ENCODE measurements at places on chromosomes 12 and 14.

DNA sequence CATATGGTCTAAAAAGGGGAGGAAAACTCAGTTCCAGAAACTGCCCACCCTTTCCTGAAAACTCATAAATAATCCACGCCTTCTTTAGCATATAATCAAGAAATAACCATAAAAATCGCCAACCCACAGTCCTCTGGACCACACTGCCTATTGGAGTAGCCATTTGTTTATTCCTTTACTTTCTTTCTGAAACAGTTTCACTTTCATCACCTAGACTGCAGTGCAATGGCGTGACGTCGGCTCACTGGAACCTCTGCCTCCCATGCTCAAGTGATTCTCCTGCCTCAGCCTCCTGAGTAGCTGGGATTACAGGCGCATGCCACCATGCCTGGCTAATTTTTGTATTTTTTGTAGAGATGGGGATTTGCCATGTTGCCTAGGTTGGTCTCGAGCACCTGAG is 44.2 kb downstream of the CLMN start:
- H3K27me3 ChIP-seq = peaks cover 6% of the 10 kb centered on the region
- H3K4me1 ChIP-seq = no peaks in the 10 kb centered on the region
- no peak overlapping the region for H3K27ac ChIP-seq
- no peak overlapping the region for H3K4me3 ChIP-seq
- DNase-seq = no peak
- H3K36me3 ChIP-seq = no peaks in the 10 kb centered on the region

GRCh38 chr14:93104961-93105360 is 10.8 kb downstream of the ITPK1 start:
- DNase-seq = no peak
- H3K27me3 ChIP-seq = no peaks in the 10 kb centered on the region

DNA sequence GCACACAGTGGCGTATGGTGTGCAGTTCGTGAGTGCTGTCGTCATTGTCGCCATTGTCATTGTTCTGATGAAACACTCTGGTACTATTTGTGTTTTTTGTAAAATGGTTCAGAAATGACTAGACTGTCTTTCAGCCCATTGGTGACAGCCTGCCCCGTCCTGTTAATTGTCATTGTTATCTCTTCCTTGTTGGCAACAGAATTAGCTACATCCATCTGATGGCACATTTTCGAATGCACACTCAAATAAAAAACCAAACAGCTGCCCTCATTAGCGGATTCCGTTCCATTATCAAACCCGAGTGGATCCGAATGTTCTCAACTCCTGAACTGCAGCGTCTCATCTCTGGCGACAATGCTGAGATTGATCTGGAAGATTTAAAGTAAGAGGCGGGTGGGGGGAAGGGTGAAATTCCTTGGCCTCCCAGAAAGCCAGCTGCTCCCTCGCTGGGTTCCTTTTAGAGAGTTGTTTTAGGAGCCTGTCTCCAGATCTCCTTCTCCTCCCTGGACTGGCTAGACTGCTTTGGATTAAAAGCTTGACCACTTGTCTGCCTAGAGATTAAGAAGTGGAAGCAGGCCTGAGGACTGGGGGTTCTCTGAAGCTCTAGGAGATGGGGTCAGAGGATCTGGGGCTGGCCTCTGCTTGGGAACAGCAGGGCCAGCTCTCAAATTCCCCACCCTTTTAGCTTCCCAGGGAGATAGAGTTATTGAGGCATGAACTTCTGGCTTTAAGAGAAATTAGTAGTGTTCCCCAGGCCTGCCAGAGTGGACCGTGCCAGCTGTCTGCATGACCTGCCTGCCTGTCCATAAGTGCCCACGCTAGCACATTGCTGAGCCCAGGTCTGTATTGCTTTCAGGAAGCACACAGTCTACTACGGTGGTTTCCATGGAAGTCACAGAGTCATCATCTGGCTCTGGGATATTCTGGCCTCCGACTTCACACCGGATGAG is 43.3 kb downstream of the MMAB start:
- peaks cover 2% of the 10 kb centered on the region for H3K4me1 ChIP-seq
- no peaks in the 10 kb centered on the region for H3K36me3 ChIP-seq
- DNase-seq = no peak

GRCh38 chr12:100402763-100403162 is 45.9 kb downstream of the SLC17A8 start:
- H3K4me1 ChIP-seq = no peaks in the 10 kb centered on the region
- no peaks in the 10 kb centered on the region for H3K36me3 ChIP-seq
- H3K27ac ChIP-seq = no peak overlapping the region

GRCh38 chr14:76946753-76947077 is 81.8 kb downstream of the IRF2BPL start:
- H3K4me1 ChIP-seq = peaks cover 22% of the 10 kb centered on the region
- peak overlapping the region; percentile 86 for H3K27ac ChIP-seq
- peak overlapping the region; percentile 50 for H3K4me3 ChIP-seq
- no peaks in the 10 kb centered on the region for H3K36me3 ChIP-seq

DNA sequence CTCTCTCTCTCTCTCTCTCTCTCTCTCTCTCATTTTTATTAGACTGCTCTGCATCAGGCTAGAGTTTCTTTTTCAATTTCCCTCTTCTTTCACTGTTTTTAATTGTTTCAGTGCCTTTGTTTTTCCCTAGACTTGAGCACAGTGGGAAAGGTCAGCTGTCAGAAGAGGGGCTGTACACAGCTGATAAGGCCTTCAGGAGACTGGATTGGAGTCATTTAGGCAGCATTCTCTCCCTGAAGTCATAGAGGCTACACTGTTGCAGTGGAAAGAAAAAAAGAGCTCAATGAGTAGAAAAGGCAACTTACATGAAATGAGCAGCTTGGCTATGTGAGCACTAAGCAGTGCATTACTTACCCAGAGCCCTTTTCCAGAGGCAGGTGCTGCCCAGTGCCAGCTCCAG is 456.9 kb downstream of the NRXN3 start:
- H3K27me3 ChIP-seq = no peaks in the 10 kb centered on the region
- no peak for DNase-seq
- H3K4me3 ChIP-seq = no peak overlapping the region
- no peak overlapping the region for H3K27ac ChIP-seq
- H3K4me1 ChIP-seq = no peaks in the 10 kb centered on the region

GRCh38 chr12:460261-461230 is 807 bp downstream of the B4GALNT3 start:
- H3K27ac ChIP-seq = peak overlapping the region; percentile 7
- no peaks in the 10 kb centered on the region for H3K36me3 ChIP-seq
- peaks cover 11% of the 10 kb centered on the region for H3K4me1 ChIP-seq
- peaks cover 49% of the 10 kb centered on the region for H3K27me3 ChIP-seq
- H3K4me3 ChIP-seq = peak overlapping the region; percentile 78

DNA sequence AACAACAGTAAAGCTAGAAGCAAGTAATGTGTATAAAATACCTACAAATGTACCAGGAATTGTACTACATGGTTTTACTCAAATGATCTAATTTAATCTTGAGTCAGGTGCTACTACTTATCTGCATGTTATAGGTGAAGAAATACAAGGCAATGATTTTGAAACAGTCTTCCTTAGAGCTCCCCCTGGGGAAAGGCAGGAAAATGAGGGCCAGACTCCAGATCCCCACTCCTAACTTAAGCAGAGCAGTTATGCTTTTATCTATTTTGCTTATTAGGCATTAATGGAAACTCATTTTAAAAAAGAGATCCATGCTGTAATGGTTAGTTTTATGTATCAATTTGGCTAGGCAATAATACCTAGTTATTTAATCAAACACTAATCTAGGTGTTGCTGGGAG is 109.3 kb upstream of the CPSF6 start:
- H3K4me1 ChIP-seq = no peaks in the 10 kb centered on the region
- no peak for DNase-seq
- no peaks in the 10 kb centered on the region for H3K27me3 ChIP-seq
- no peak overlapping the region for H3K4me3 ChIP-seq

DNA sequence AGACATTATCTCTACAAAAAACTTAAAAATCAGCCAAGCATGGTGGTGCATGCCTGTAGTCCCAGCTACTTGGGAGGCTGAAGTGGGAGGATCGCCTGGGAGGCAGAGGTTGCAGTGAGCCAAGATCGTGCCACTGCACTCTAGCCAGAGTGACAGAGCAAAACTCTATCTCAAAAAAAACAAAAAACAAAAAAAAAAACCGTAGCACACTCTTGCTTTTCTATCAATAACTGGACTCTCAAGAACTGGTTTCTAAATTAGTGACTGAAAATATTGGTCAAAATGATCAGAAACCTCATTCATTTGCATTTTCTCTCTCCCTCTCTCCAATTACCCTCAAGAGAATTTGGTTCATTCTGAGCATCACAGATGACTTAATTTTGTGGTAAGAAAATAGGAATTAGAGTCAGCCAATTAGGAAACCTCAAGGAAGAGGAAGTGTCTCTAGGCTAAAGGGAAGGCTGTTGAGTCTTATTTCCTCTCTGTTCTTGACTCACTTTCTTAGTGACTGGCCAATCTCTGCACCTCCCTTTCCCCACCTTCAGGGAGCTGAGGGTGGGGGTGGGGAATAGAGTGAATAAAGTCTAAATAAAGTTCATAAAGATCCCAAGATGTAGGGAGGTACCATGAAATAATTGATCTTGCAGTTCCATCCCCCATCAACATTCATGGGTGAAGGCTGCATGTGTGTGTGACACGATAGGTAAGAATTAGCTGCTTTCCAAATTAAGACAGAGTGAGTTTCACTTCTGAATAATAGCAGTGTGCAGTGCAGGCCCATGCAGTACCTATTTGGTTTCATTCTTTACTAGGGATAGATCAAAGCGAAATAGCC is 6.8 kb upstream of the PSMA6 start:
- no peak for DNase-seq
- peak overlapping the region; percentile 55 for H3K4me3 ChIP-seq
- H3K36me3 ChIP-seq = peaks cover 8% of the 10 kb centered on the region
- peaks cover 28% of the 10 kb centered on the region for H3K4me1 ChIP-seq
- H3K27me3 ChIP-seq = no peaks in the 10 kb centered on the region

GRCh38 chr14:104973135-104973384 is 5.1 kb downstream of the AHNAK2 start:
- H3K27ac ChIP-seq = no peak overlapping the region
- H3K36me3 ChIP-seq = peaks cover 2% of the 10 kb centered on the region
- H3K27me3 ChIP-seq = peaks cover 19% of the 10 kb centered on the region
- H3K4me3 ChIP-seq = no peak overlapping the region

DNA sequence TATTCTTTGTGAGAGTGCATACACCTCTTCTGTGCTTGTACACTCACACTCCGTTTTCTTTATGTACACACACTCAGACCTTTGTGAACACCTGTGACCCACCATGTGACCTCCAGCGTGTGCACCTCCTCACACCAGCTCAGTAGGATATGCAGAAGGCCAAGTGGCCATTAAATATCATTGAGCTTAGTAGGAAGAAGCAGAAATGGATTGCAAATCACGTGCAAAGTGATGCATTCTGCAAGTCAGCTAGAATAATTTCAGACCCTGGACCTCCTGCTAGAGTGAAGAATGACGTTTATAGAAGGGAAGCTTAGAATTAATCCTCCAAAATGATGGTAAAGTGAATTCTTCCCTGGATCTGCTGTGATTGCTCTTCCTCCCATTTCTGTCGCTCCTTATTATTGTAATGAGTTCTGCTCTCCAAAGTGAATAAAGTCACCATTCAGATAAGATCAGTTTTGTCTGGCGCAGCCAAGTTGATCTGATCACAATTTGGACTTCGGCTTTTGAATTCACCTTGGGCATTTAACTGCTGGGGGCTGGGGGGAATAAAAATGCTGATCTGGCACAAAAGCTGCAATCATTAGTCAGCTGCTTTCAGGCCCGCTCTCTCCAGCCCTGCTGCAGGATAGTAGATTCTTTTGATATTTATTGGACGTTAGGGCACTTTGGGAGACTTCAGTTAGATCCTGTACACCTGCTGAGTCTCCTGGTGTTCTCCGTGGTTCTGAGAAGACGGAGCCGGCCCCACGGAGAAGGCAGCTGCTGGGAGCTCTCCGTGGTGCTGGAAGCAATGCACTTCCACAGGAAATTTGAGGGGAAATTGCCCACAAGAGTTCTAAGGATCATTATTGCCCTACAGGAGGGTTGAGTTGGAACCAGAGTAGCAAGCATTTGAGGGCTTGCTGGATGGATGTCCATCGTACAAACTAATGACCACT is 12.4 kb upstream of the NRXN3 start:
- no peaks in the 10 kb centered on the region for H3K4me1 ChIP-seq
- no peak for DNase-seq
- no peaks in the 10 kb centered on the region for H3K36me3 ChIP-seq
- H3K4me3 ChIP-seq = no peak overlapping the region

- H3K4me3 ChIP-seq = no peak overlapping the region
- H3K4me1 ChIP-seq = no peaks in the 10 kb centered on the region
- no peak for DNase-seq
- peaks cover 18% of the 10 kb centered on the region for H3K27me3 ChIP-seq
- H3K27ac ChIP-seq = no peak overlapping the region
Measured at GRCh38 chr14:70114621-70115156, 74.1 kb downstream of the SLC8A3 start.

GRCh38 chr14:99603471-99604277 is at the start of gene CCDC85C:
TSS of gene CCDC85C (minus strand) at chr14:99604207. CDS start at chr14:99603959, 248 bp downstream.
- peak within 1 kb of the TSS; percentile 92 for H3K27ac ChIP-seq
- H3K4me1 ChIP-seq = peaks cover 33% of the 10 kb centered on the region
- H3K36me3 ChIP-seq = no peaks in the 10 kb centered on the region
- DNase-seq = peak; percentile 74
- H3K27me3 ChIP-seq = no peaks in the 10 kb centered on the region
- peak within 1 kb of the TSS; percentile 94 for H3K4me3 ChIP-seq

- no peaks in the 10 kb centered on the region for H3K4me1 ChIP-seq
- H3K27ac ChIP-seq = no peak overlapping the region
- H3K4me3 ChIP-seq = no peak overlapping the region
- no peaks in the 10 kb centered on the region for H3K36me3 ChIP-seq
- H3K27me3 ChIP-seq = peaks cover 10% of the 10 kb centered on the region
Measured at GRCh38 chr12:99049774-99050173, 404.7 kb downstream of the APAF1 start.

- DNase-seq = no peak
- H3K4me1 ChIP-seq = peaks cover 20% of the 10 kb centered on the region
- H3K27ac ChIP-seq = no peak overlapping the region
- no peaks in the 10 kb centered on the region for H3K36me3 ChIP-seq
- peaks cover 15% of the 10 kb centered on the region for H3K27me3 ChIP-seq
Measured at GRCh38 chr14:56126637-56126913, 8.4 kb downstream of the PELI2 start.

DNA sequence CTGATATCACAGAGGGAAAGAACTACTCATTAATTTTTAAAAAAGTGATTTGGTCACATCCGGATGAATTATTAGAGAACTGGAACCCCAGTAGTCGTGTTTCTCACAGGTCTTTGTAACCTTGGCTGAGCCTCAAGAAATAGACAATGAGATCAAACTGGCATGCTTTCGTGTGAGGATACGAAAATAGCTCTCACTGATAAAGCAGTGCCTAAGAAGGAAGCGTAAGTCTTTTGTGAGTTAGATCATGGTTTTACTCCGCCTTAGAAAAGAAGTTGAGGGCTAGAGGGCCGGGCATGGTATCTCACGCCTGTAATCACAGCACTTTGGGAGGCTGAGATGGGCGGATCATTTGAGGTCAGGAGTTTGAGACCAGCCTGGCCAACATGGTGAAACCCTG is 33.8 kb upstream of the GALNT16 start:
- H3K4me3 ChIP-seq = no peak overlapping the region
- no peak for DNase-seq
- no peaks in the 10 kb centered on the region for H3K36me3 ChIP-seq
- H3K4me1 ChIP-seq = no peaks in the 10 kb centered on the region
- no peak overlapping the region for H3K27ac ChIP-seq

DNA sequence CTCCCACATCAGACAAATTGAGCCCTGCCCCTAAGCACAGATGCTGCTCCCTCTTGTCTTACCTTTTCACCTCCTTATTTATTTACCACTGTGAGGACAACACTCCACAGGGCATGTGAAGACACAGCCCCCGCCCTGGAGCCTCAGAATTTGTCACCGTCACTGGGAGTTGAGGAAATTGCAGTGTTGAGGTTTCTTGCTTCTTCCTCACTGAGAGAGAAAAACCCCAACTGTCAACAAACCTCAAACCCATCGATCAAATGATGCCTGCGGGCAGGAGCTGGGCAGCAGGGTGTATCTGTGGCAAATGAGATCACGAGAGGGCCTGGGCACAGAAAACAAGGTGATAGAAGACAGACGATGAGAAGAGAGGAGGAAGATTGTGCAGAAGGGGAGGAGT is 30.5 kb upstream of the PLEKHG3 start:
- H3K4me3 ChIP-seq = no peak overlapping the region
- H3K4me1 ChIP-seq = peaks cover 12% of the 10 kb centered on the region
- no peaks in the 10 kb centered on the region for H3K36me3 ChIP-seq
- no peak for DNase-seq

Measured in naive thymus-derived CD8-positive, alpha-beta T cell (primary cell).